ENCODE measurements at places on chromosomes 2 and 18.

DNA sequence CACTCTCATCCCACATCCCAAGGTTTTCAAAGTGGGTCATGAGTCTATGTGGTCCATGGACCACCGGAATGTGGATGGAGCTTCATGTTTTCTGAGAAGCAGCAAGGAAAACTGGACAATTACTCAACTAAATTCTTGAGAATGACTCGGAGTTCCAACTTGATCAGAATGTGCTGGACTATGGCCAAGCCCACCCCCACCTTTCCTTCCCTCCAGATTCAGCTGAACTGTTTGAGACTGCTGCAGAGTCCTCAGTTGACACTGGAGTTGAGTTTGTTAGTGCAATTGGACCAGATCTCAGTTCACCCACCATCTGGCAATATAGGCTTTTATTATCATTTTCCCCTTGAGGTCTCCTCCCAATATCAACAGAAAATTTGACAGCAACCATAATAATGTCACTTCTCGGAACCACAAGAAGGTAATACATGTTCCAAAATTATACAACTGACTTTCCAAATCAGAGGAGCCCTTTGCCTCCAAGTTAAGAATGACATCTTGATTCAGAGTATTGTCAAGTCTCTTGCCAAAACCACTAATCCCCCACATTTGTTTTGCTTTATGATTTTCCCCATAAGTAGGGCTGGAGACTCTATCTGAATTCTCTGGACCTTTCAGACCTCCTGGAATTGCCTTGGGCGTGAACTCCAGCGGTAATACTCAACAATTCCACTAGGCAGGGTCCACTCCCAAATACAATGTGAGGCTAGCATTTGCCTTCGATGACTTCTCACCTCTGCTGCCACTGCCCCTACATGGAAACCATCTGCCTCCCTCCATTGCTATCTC, 8.8 kb downstream of the COL4A4 start:
- no peak for DNase-seq

DNA sequence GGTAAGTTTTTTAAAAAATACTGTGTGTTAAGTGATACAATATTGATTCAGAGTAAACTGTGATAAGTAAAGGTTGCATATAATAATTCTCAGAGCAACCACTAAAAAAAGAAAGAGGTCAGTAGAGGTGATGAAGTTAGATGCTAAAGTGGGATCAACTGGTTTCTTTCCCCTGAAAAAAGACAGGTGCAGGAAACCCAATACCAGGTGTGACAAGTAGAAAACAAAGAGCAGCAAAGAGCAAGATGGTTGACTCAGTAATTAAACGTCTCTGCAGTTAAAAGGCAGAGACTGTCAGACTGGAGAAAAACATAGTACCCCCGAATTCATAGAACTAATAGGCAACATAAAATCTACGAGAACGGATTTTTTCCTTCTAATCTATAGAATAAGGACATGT, 128.3 kb downstream of the ATP9B start:
- DNase-seq, result no peak

DNA sequence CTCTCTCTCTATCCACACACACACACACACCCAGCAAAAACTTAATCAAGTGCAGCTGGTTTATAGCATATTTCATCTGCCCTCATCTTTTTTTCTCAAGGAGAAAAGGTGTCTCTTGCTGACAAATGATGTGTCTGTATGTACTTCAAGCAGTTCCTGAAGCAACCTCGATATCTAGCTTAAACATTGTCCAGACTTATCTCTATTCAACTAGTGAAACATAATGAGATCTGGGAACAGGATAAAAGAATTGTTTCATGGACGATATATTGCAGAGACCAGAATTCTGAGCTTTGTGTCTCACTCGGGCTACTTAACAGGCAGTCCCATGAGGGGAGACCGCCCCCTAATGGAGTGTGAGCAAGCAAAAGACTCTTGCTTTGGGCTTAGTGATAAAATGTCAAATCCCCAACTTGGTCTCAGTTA, 929.2 kb upstream of the SOX11 start:
- DNase-seq, result no peak

DNA sequence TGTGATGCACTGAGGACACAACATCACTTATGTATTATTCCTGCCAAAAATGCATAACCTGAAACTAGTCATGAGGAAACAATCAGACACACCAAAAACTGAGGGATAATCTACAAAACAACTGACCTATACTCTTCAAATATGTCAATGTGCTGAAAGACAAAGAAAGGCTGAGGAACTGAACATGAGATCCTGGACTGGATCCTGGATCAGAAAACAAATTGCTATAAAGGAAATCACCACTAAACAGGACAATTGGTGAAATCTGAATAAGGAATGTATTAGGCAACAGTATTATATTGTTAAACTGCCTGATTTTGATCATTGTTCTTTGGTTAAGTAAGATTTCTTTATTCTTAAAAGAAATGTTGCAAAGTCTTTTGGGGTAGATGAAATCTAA, 28.8 kb downstream of the CUL3 start:
- no peak for DNase-seq

GRCh38 chr2:84209941-84210340, 249.1 kb downstream of the SUCLG1 start:
- no peak for DNase-seq

DNA sequence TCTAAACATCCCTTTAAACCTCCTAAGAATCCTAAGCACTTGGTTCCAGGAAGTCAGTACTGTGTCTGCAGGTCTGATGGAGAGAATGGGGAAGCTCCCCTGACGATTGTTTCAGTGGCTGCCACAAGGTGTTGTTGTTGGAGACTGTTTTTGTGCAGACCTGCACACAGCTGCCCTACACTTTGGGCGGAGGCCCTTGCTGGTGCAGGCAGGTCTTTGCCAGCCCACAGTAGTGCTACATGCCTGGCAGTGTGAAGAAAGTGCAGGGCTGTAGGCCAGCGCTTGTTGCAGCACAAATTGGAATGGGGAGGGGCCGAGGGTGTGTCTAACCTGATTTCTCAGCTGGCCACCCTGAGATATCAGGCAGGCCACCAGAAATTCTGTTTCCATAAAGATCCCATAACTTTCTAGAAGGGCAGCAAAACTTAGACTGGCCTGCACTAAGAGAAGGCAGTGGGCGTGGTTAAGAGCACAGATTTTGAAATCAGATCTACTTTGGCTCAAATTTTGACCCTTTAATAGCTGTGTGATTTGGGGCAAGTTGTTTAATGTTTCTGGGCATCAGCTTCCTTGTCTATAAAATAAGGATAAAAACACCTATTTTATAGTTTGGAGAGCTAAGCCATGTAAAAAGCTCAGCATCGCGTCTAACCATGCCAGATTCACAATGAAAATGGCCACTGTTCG, 83.7 kb upstream of the SLC1A4 start:
- DNase-seq, result no peak

DNA sequence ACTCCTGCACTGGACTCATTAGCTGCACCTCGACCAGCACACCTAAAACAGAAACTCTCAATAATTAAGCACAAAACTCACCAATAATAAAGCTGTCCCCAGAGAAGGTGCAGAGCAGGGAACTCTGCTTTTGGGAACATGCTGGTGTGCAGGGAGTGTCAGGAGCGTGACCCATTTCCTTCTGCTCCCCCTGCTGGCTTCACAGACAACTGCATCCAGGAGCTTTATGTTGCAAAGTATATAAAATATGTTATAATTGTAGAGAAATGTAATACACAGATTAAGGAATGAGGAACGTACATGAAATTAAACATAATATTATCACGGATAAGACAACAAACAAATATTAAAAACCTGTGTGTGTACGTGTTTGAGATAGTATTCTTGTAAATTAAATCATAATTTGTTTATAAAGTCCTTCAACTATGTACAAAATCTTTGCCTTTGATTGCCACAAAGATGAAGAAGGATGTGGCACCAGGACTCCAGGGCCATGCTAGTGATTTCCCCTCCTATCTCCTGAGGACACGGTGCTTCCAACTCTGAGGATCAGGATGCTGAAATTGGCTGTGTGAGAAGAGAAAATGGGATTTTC, 68.6 kb upstream of the MAL start:
- DNase-seq, result no peak

DNA sequence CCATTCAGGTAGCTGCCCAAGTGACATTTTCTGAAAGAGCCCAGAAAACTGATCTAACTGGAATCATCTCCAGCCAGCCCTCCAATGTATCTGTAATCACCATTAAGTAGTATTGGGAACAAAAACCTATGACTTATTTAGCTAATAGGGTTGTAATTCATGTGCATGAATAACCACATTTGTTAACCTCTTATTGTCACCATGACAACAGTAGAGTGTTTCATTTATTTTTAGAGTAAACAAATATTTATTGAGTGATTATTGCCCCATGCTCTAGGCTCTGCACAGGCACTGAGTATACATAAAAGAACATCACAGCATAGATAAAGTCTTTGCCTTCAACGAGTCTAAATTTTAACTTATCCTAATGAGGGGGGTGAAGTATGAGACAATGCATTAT, 265.4 kb upstream of the UBE2E3 start:
- no peak for DNase-seq

DNA sequence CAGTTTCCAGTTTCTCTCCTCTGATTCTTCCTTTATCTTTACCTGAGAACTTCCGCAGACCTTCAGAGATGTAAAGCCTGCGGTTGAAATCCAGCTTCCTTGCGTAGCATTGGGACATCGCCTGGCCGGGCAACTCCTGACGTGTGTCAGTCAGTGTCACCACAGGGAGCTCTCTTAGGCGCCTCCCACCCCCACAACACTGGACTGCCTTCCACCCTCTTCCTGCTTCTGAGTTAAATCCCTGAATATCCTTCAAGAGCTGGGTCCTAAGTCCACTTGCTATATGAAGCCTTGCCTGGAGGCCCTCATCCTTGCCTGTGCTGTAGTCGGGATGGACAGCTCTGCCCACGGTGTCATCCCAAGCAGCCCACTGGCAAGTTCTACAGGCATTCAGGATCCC, 179.4 kb downstream of the SEPTIN10 start:
- DNase-seq, result no peak

GRCh38 chr2:142190805-142191204, 60.0 kb upstream of the LRP1B start:
- DNase-seq, result no peak

DNA sequence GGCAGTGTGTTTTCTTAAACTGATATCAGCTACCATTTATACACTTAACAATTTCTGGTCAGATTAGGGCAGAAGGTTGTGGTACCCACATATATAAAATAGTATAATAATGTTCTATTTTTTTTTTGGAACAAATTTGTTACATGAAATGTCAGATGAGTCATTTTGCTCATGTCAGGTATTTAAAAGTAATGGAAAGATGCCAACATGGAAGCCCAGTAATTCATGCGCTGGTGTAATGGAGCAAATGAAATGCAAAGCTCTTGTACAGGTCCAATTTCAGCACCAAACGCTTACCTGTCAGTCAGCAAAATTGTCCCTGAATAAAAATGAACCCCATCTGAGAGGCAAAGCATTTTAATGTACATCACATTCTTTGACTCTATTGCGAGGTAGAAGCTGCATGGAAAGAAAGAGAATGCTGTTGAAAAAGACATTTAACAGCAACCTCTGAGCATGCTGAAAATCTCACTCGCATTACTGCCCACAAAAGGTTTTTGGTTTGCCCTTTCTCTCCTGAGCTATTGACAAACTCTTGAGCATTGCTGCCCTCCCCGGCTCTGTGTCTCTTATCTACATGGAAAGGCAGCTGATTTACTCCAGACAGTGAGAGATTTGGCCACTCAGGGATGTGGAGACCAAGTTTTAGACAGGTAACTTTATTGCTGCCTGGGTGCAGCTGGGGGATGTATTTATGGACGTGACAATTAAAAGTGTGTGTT, 217.5 kb downstream of the CAMKMT start:
- no peak for DNase-seq

- no peak for DNase-seq
These were observed 1249.6 kb upstream of the FAM98A start for GRCh38 chr2:34848691-34849090.

- no peak for DNase-seq
These were observed 509.5 kb downstream of the EIPR1 start for GRCh38 chr2:2868085-2868484.

- no peak for DNase-seq
These were observed 47.0 kb downstream of the CRYGD start for GRCh38 chr2:208077276-208077675.

- no peak for DNase-seq
These were observed 96.5 kb downstream of the COL5A2 start for GRCh38 chr2:189083106-189083505.

DNA sequence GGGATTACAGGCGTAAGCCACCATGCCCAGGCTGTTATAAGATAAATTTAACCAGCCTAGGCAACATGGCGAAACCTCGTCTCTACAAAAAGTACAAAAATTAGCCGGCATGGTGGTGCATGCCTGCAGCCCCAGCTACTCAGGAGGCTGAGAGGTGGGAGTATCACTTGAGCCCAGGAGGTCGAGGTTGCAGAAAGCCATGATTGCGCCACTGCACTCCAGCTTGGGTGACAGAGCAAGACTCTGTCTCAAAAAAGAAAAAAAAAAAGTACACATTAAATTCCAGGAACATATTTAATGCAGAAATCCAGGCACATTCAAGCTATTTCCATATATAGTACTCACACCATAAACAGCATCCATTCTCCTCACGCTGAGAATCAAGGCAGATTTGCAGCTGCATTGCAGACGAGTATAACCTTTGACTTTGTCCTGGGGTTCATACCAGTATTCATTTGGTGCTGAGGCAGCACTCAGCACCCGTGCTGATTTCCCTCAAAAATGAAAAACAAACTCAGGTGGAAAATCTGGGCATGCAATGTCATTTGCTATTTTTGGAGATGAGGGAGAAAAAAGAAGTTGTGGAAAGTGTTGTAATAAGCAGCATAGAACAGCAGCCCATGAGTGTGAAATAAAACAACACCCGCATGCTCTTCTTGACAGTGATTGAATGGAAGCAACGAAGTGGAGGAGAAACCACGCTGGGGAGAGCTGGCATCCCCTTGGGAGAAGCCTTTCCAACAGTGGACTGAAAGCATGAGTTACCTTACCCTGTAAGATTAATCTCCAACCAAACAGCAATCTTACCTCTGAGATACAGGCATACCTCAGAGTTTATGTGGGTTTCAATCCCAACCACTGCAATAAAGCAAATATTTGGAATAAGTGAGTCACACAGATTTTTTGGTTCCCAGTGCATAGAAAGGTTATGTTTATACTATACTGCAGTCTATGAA, 46.8 kb upstream of the ANXA4 start:
- no peak for DNase-seq

- no peak for DNase-seq
These were observed 896.4 kb downstream of the TDRD15 start for GRCh38 chr2:22020091-22020742.

DNA sequence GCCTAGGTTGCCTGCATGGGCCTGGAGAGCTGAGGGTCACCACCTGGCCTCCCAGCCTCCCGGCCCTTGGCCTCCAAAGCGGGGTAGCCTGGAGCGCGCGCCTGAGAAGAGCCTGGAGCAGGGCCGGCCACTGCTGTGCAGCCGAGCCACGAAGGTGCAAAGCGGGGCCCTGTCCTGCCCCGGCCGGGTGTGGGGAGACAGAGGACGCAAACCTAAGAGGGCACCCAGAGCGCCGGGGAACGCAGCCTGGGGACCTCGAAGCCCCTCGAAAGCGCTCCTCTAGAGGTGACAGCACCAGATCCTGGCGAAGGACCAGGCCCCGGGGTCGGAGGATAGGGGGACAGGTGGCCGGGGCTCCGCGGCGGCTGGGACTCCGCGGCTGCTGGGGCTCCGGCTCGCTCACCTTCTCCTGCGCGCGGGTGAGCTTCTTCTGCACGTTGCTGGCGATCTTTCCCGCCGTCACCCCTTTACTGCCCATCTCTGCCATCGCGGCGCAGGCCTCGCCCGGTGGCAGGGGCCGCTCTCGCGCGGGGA, 430 bp downstream of the BIN1 start:
- DNase-seq, result no peak

GRCh38 chr2:125424266-125424785, 1231.6 kb upstream of the GYPC start:
- DNase-seq, result no peak

GRCh38 chr2:225104971-225105370, 62.7 kb upstream of the DOCK10 start:
- no peak for DNase-seq

All from stimulated activated CD4-positive, alpha-beta T cell treated with anti-CD3 and anti-CD28 coated beads, TNF-alpha, amount 100 ng/mL, for 48 hours (primary cell).